Stimulated activated CD4-positive, alpha-beta T cell treated with anti-CD3 and anti-CD28 coated beads, Interleukin-1b, Interleukin-23, amount 100 ng/mL, for 48 hours (primary cell): ENCODE measurements at places on chromosomes 4 and X.

DNA sequence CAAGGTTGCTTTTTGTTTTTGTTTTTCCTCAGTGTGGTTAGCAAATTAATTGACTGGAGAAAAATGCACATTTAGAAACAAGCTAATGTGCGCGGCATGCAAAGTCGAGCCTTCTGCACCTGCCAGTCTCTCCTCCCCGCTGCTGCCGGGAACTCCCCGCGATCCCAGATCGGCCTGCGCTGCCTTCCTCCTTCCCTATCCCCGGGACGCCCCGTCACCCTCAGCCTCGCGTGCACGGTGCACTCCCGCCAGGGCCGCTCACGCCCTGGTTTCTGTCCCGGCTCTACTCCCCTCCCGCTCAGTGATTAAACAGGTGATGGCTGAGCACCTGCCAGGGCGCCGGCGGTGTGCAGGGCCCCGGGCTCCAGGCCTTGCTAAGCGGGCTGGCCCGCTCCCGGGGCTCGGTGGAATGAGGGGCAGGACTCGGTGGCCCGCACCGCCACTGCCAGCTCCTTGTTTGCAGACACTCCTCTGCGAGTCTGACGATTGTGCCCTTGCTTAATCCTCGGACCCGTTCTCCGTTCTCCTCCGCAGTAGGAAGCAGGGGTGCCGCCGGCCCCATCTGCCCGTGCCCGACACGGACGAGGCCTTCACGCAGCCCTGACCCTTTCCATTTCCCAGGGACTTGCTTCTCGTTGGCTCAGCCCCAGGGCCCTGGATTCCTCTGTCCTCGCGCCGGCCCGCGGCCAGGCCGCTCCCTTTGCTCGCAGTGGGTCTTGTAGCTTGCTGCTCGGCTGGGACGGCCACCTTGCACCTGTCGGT, 143.4 kb downstream of the TRIML1 start:
- no peak for DNase-seq

DNA sequence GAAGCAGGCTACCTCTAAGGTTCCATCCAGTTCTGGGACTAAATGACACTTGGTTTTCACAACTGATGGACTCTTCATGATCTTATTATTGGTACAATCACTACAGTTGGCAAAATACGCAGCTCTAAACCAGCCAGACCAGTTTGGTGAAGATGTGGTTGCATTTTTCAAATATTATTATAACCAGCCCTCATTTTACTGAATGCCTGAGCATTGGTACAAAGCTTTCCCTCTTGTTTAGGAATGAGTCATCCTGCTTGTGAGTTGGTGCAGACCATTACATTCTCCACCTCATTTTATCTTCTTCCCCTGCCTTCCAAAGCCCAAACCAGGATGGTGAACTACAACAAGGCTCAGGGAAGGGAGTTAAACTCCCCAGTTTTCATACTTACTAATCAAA, 223.1 kb downstream of the KDR start:
- no peak for DNase-seq

- no peak for DNase-seq
Observed at GRCh38 chr4:94758700-94759399, 1.1 kb downstream of the BMPR1B start.

DNA sequence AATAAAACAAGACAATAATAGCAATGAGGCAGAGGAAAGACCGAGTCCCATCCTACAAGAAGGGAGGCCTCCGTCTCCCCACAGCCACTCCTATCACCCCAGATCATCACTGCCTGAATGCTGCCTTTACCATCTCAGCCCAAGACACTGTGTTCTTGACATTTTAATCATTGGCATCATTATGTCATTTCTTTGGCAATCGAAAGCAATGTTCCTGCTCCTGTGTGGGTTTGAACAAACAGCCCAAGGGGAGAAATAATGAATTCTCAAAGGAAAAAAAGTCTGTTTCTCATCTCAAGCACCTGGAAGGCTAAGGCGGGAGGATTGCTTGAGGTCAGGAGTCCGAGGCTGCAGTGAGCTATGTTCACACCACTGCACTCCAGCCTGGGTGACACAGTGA, 73.0 kb upstream of the ACSL1 start:
- no peak for DNase-seq

GRCh38 chrX:106168107-106168506, at the start of gene PWWP3B:
Gene PWWP3B (plus strand): TSS chrX:106168305. CDS start chrX:106205433, 37,128 bp downstream.
- DNase-seq: no peak

GRCh38 chrX:137858106-137858505, 292.2 kb downstream of the ZIC3 start:
- no peak for DNase-seq

DNA sequence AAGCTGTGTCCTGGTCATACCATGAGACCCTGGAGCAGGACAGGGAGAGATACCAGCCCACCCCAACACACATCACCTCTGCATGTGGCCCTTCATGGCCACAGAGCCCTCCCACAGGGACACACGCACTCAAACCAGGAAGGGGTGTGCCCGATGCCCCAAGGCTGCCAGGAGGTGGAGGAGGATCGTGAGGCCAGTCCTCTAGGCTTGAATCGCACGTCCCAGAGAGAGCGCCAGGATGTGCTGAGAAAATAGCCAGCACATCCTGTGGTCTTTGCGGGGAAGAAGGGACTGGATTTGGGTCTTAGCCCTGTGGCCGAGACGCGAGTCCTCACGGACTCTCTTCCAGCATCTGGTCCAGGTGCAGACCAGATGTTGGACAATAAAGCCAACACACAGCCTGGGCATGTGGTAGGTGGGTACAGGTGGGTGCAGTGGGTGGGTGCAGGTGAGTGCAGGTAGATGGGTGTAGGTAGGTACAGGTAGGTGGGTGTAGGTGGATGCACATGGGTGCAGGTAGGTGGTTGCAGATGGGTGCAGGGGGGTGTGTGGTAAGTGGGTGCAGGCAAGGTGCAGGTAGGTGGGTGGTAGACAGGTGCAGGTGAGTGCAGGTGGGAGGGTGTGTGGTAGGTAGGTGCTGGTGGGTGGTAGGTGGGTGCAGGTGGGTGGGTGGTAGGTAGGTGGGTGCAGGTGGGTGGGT, 94.3 kb upstream of the AFAP1 start:
- no peak for DNase-seq

DNA sequence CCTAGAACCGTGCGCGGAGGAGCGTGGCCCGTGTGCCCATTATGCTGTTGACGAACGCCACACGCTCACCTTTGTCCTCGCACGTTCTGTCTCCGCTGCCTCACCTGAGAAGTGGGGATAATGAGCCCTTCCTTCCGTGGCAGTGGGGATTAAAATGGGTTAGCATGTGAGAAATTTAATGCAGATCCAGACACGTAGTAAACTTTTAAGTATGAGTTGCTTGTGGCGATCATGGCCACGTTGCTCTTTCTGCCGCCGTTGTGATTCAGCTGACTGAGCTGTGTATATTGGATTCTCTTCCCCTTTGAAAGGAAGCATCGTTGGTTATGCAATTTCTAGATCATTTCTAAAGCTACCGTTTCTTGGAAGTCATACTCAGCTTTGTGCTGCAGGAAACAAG, 16.5 kb downstream of the TBC1D14 start:
- DNase-seq: no peak

DNA sequence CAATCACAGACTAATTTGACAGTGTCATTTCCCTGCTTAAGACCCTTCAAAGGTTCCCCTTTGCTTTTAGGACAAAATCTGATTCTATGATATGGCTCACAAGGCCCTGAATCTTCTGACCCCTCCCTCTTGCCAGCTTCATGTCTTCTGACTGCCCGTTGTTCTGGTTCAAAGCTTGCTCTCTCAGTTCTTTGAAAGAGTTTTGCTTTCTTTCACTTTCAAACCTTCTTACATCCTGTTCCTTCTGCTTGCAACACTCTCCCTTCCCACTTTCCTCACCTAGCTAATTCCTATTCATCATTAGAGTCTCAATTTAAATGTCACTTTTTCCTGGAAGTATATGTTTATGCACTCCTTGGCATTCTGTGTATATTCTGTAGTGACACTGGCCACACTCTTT, 299.2 kb downstream of the IDS start:
- no peak for DNase-seq

- no peak for DNase-seq
Observed at GRCh38 chr4:135548711-135549110, 1347.1 kb upstream of the PABPC4L start.

DNA sequence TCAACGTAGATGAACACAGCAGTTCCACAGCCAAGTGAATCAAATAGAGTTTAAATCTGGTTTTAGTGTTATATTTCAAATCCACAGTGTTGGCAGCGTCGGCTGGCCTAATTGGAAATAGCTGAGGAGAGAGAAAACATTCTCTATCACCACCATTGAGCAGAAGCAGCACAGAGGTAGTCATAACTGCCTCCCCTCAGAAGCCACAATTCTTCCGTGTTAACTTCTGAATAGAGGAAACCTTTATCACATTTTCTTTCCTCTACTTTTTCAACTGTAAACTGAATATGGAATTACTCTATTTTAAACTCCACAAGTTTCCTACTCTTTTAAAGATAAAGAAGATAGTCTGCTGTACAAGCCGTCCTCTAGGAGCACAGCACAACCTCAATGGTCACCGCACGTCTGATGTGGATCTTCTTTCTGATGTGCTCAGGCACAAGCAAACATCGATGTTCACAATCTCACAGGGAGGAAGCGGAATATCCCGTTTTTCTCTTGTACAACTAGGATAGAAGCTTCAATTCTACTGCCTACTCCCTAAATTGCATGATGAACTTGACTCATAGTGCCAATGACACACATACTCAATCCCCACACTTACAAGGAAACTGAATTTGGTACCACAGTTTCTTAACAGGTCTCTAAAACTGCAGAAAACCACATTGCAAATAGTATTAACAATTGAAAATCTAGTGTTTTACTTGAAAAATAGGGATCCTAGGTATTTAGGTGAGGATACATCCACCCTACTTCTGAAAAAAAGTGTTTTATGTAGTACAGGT, 217.8 kb upstream of the ETNPPL start:
- DNase-seq: no peak

DNA sequence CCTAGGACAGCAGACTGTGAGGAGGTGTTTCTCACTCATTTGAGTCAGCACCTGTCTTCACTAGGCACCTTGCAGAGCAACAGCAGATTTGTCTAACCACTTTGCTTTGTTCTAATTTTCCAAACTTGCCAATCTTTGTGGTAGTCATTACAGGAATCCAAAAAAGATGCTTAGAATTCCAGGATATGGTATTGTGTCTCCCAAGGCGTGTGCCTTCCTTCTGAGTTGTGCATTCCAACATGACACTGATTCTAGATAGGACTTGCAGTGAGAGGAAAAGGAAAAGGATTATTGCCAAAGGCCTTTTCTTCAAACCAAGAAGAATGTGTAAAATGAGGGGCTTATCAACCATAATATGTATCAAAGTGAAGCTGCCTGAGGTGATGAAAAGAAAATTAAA, 126.2 kb downstream of the MAPK10 start:
- DNase-seq: no peak

GRCh38 chr4:163958751-163959150, 464.3 kb downstream of the TMA16 start:
- no peak for DNase-seq

DNA sequence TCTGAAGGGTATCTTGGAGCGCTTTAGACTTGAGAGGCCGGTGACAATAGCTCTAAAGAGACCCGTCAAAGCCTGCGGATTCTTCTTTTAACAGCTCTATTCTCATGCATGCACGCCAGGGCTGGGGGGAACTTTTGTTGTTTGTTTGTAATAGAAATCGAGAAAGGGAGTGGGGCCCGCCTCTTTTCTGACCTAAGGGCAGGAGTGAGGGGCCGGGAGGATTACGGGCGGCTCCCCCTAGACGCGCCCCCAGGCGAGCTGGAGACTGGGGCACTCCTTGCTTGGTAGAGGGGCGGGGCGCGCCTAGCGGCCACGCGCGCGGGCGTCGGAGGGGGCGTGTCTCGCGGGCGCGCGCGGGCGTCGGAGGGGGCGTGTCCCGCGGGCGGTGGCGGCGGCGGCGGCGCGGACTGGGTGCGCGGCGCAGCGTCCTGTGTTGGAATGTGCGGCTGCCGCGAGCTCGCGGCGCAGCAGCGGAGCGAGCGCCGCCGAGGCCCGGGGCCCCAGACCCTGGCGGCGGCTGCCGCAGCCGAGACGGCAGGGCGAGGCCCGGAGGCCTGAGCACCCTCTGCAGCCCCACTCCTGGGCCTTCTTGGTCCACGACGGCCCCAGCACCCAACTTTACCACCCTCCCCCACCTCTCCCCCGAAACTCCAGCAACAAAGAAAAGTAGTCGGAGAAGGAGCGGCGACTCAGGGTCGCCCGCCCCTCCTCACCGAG, at the start of gene REST:
REST (plus strand) TSS at position 412 of the 717 bp plus-strand sequence. CDS start 2,739 bp downstream, outside the sequence.
- DNase-seq: peak; percentile 74

- DNase-seq: no peak
Observed at GRCh38 chr4:108700081-108700757, 49.8 kb downstream of the OSTC start.

GRCh38 chr4:38273407-38273806, 313.2 kb downstream of the PTTG2 start:
- DNase-seq: no peak

DNA sequence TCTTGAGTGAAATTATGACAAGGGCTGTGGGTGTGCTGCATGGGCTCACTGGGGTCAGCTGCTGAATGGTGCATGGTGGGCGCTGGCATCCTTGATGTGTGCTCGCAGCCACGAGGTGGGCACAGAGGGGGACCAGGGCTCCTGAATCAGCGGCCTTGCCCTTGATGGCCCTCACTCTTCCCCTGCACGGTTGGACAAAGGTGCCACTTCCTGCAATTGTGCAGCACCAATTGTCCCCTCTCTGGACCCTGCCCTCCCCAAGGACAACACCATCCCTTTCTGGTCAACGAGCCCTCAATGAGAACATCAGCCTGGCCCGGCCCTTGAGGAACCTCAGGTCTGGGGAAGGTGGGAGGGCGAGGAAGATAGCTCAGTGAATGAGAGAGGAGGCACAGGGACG, 16.1 kb downstream of the ABLIM2 start:
- DNase-seq: no peak

DNA sequence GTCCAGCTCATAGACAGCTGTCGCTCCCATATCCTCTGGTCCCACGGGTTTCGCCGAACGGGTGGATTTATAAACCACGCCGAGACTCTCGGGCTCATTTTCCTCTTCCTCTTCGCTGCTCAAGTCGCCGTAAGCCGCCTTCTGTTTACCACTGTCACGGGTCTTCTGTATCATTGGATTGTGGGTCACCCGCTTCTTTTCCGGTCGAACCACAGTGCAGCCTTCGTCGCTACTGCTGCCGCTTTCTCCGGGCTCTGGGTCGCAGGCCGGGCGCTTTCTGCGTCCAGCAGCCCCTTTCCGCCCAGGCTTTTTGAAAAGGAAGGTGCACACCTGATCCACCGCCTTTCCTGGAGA, 311 bp downstream of the RNF113A start:
- no peak for DNase-seq
